ENCODE measurements at places on chromosomes 6 and 20. TPM values are rescaled to one million over a fixed set of nuclear protein-coding genes. Genes with fewer than 3 reads are reported as not detected.

TREM1 gene
- not detected for total RNA-seq

PPIL6 gene
- total RNA-seq: 0.33 TPM

SIGLEC1 gene
- total RNA-seq: not detected

DNA sequence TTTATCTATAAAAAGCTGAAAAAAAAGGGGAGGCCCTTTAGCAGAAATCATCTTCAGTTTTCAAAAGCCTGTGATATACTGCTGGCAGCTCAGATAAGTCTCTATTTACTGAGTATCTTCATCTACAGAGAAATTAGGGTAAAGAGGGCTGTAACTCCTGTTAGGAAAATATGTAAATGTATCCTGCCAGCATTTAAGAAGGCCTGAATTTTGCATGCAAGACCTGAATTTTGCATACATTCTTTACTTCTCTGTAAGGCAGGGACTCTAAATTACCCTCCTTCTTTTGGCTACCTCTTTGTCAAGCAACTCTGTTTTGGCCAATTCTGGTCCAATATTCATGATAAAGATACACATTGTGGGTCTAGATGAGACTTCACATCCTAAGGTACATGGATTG, 150.6 kb upstream of the SPACA1 start:
- H3K27ac ChIP-seq: no peak overlapping the region
- H3K4me1 ChIP-seq: no peaks in the 10 kb centered on the region
- H3K4me3 ChIP-seq: no peak overlapping the region
- H3K36me3 ChIP-seq: no peaks in the 10 kb centered on the region

DNA sequence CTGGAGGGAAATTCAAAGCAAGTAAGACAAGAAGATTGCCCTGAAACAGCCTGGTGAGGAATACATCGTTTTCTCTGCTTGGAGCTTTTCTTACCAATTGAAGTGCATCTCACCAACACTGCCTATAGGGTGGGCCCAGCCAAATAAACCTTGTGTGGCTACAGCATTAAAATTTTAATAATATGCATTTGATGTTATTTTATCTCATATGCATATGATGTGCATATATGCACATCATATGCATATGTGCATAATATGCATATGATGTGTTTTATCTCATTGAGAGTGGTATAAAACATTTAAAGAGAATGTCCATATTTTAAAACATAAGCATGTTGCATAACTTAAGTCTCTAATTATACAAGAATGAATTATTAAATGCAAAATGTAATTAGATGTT, 328.6 kb upstream of the ARID1B start:
- no peak for DNase-seq
- no peaks in the 10 kb centered on the region for H3K27me3 ChIP-seq
- H3K27ac ChIP-seq: no peak overlapping the region
- no peaks in the 10 kb centered on the region for H3K36me3 ChIP-seq
- H3K4me1 ChIP-seq: no peaks in the 10 kb centered on the region

DNA sequence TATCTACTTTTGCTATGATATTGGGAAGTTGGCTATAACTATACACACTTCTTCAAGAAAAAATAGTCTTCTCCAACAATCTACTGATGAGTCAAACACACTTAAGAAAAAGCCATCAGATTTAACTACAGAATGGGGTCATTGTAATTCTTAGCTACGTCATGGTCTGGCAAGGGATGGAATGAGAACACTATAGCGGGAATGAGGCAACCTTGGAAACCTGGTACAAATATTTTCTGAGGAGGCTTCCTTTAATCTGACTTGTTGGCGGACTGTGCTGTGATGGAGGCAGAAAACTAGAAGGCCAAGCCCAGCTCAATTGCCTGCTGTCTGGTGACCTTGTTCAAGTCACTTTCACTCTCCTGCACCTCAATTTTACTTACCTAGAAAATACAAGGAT, 586.8 kb upstream of the JAG1 start:
- no peaks in the 10 kb centered on the region for H3K4me1 ChIP-seq
- no peaks in the 10 kb centered on the region for H3K27me3 ChIP-seq
- no peaks in the 10 kb centered on the region for H3K36me3 ChIP-seq
- H3K4me3 ChIP-seq: no peak overlapping the region

GRCh38 chr6:81636930-81637568, 115.4 kb downstream of the TENT5A start:
- H3K4me1 ChIP-seq: no peaks in the 10 kb centered on the region
- H3K27ac ChIP-seq: no peak overlapping the region
- H3K27me3 ChIP-seq: no peaks in the 10 kb centered on the region

GRCh38 chr6:75183099-75183541, 22.7 kb downstream of the COL12A1 start:
- no peak overlapping the region for H3K4me3 ChIP-seq
- H3K36me3 ChIP-seq: no peaks in the 10 kb centered on the region
- H3K27me3 ChIP-seq: no peaks in the 10 kb centered on the region

DNA sequence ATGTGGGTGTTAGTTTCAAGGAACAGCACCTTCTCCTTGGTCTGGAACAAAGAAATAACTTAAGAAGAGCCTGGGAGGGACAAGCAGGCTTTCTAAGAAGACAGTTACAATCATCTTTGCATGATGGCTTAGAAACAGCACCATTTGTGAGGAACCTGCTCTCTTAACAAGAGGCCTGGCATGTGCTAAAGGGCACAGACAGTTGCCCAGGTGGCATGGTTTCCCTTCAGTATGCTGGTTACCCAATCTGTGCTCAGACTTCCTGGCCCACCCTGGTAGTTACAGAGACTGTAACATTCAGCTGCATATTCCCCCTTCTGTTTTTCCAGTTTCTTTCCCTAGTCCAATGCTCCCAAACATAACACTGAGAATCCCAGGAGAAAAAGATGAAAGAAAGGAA, 84.0 kb downstream of the CHD6 start:
- H3K4me3 ChIP-seq: no peak overlapping the region
- H3K27me3 ChIP-seq: no peaks in the 10 kb centered on the region
- no peaks in the 10 kb centered on the region for H3K36me3 ChIP-seq
- DNase-seq: no peak
- no peak overlapping the region for H3K27ac ChIP-seq

GRCh38 chr6:108960601-108961000, 112.4 kb downstream of the ARMC2 start:
- no peaks in the 10 kb centered on the region for H3K36me3 ChIP-seq
- H3K4me3 ChIP-seq: no peak overlapping the region
- no peaks in the 10 kb centered on the region for H3K4me1 ChIP-seq
- no peak for DNase-seq
- H3K27ac ChIP-seq: no peak overlapping the region
- no peaks in the 10 kb centered on the region for H3K27me3 ChIP-seq

Measured in endothelial cell of umbilical vein (primary cell).